ENCODE measurements at places on chromosomes 1 and 21.

GRCh38 chr1:96833376-96833775, 111.8 kb downstream of the PTBP2 start:
- no peak for DNase-seq

DNA sequence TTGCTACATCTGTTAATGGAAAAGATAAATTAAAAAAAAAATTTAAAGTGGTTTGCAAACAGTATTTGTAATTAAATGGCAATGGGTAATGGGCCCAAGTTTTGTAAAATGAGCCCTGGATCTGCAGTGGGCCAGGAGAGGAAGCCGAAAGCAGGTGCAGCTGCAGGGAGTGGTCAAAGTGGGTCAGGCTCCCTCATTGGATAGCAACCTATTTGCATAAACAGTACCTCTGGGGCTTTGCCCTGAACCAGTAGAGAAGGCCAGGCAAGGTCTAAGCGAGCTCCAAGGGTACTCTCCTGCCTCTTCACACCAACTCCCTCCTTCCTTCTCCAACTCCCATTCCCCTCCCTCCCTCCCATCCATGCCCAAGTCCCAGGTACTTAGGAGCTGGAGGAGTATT, 138.9 kb downstream of the HMGB4 start:
- no peak for DNase-seq

- peak; percentile 29 for DNase-seq
Measured at GRCh38 chr1:213512316-213512715, 461.3 kb downstream of the RPS6KC1 start.

- DNase-seq = no peak
Measured at GRCh38 chr1:228000836-228001563, 5.8 kb upstream of the WNT3A start.

GRCh38 chr21:25582888-25583287, 24.4 kb downstream of the MRPL39 start:
- DNase-seq = no peak

GRCh38 chr1:89512996-89513720, 11.5 kb upstream of the LRRC8B start:
- DNase-seq = no peak

All from neural progenitor cell (in vitro differentiated cells).